ENCODE measurements at places on chromosomes 11 and 22.

GRCh38 chr11:73034777-73035176 is 107.3 kb downstream of the FCHSD2 start:
- DNase-seq: no peak

DNA sequence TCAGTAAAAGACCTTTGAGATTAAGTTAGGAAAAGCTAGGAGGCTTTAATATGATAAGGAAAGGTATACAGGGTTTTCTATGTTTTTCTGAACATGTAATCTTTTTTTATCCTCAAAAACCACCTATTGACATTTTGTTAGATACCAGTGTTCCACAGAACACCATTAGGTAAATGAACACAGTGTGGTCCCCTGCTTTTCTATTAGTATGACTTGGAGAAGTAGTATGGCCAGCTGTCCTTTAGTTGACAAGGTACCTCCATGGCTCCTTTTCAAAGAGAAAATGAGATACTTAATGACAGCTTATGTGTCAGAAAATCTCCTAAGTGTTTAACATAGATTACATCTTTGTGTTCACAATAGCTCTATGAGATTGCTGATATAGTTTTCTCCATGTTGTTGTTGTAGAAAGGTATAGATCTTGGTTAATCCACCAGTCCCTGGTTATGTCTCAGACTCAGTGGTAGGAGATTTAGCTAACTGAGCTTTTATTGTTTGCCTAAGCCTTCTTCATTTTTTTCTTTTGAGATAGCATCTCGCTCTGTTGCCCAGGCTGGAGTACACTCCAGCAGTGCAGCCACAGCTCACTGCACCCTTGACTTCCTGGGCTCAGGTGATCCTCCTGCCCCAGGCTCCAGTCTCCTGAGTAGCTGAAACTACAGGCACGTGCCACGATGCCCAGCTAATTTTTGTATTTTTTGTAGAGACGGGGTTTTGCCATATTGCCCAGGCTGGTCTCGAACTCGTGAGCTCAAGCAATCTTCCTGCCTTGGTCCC is 46.0 kb downstream of the STIM1 start:
- DNase-seq: no peak

GRCh38 chr11:111403051-111403726 is 24.1 kb upstream of the POU2AF1 start:
- no peak for DNase-seq

- DNase-seq: no peak
These were observed 3.3 kb upstream of the BACE1 start for GRCh38 chr11:117319214-117319840.

GRCh38 chr22:19271273-19271855 is 20.2 kb downstream of the CLTCL1 start:
- no peak for DNase-seq

- no peak for DNase-seq
These were observed 15.6 kb downstream of the DDX17 start for GRCh38 chr22:38490475-38490874.

DNA sequence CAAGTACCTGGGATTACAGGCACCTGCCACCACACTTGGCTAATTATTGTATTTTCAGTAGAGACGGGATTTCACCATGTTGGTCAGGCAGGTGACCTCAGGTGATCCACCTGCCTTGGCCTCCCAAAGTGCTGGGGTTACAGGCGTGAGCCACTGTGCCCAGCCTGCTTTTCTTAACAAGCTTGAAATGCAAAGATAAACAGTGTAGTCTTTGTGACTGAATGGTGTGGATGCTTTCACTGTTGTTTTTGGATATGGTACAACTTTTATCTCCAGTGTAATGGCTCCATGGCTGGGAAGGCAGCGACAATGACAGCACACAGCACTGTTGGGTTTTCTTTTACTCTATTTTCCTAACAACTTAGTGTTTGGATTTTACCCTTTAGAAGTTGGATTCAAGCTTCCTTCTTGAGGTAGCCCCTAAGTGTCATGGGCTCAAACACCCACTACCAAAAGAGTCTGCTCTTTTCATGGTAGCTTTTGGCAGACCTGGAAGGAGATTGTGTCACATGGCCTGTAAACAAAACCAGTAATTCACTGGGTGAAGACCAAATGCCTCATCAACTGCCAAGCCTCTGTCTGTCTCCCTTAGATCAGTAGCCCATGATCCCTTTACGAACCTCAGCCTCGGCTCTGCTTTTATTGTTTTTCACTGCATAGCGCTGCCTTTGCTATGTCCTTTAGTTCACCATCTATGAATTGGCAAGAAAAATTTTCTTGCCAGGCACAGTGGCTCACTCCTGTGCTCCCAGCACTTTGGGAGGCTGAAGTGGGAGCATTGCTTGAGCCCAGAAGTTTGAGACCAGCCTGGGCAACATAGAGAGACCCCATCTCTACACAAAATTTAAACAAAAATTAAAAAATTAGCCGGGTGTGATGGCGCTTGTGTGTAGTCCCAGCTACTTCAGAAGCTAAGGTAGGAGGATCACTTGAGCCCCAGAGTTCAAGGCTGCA is 6.4 kb downstream of the VPS51 start:
- peak; percentile 50 for DNase-seq

- no peak for DNase-seq
These were observed 32.9 kb downstream of the BMAL1 start for GRCh38 chr11:13310443-13310842.

DNA sequence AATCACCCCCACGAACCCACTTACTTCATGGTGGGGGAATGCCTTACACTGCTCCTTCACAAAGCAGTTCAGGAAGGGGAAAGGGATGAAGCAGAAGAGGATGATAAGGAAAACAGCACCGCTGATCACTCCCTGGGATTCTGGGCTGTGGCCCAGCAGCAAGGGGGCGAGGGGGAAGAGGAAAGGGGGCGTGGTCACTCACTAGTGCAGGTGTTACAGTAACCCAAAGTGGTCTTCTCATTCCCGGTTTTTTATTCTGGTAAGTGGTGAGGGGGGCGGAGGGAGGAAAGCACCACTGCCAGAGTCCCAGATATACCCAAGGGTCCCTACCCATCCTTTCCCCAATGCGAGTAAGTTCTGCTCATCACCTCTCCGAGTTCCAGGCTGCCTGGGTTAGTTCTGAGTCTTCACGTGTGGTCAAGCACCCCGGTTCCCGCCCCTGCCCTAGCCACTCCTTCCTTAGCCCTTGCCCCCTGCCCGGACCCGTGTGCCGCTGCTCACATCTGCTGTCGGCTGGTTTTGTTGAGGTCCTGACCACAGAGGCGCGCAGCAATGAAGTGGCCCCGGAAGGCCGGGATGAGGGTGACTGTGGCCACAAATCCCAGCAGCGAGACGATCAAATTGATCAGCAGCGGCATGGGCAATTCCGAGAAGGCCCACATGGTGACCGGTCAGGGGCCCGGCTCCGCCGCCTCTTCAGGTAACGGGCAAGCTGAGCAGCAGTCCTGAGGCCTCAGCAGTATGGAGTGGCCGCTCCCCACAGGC is 477 bp downstream of the DPAGT1 start:
- no peak for DNase-seq

GRCh38 chr11:111765984-111766833 is at the start of gene PPP2R1B:
TSS of gene PPP2R1B (minus strand) at chr11:111766389. CDS start at chr11:111766361, 28 bp downstream.
- peak; percentile 89 for DNase-seq

DNA sequence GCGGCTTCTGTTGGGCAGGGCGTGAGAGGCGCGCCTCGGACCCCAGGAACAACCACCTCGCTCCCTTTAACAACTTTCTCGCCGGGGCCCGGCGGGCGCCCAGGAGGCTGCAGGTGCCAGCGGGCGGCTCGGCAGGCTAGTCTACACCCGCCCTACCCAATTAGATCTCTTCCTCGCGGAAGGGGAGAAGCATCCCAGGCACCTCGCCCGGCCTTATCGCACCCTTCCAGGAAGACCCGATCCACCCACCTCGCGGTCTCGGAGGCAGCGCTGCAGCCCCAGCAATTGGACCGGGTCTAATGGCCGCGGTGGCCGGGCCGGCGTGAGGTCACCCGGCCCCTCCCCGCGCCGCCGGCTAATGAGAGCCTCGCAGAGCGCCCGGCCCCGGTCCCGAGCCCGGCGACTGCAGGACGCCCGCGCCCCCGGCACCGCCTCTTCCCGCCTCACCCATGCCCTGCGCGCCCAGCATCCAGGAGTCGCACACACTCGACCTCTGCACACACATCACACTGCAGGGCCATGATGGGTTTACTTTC is at the start of gene PLAAT3:
Gene PLAAT3 (minus strand): TSS at position 298 of the 536 bp plus-strand sequence. CDS start 419 bp downstream, outside the sequence.
- peak; percentile 31 for DNase-seq

- no peak for DNase-seq
These were observed 86.6 kb upstream of the ARHGAP32 start for GRCh38 chr11:129278586-129279319.

GRCh38 chr11:57345555-57346211 is 7.5 kb downstream of the P2RX3 start:
- peak; percentile 35 for DNase-seq

GRCh38 chr22:20422271-20423007 is 15.2 kb downstream of the SCARF2 start:
- no peak for DNase-seq

GRCh38 chr11:46631676-46632075 is 14.3 kb downstream of the ATG13 start:
- DNase-seq: no peak

GRCh38 chr22:41567512-41567768 is 6.6 kb downstream of the CSDC2 start:
- DNase-seq: no peak

DNA sequence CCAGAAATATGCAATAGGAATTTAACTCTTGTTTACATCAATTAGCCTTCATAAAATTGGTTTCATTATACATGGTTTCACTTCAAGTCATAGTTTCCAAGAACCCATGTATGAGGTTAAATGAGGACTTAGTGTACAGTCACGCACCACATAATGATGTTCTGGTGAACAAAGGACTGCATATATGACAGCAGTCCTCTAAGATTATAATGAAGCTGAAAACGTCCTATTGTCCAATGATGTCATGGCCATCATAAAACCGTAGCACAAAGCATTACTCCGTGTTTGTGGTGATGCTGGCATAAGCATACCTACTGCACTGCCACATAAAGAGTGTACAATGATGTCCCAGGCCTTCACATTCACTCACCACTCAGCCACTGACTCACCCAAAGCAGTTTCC is 31.1 kb downstream of the SMCO4 start:
- no peak for DNase-seq

DNA sequence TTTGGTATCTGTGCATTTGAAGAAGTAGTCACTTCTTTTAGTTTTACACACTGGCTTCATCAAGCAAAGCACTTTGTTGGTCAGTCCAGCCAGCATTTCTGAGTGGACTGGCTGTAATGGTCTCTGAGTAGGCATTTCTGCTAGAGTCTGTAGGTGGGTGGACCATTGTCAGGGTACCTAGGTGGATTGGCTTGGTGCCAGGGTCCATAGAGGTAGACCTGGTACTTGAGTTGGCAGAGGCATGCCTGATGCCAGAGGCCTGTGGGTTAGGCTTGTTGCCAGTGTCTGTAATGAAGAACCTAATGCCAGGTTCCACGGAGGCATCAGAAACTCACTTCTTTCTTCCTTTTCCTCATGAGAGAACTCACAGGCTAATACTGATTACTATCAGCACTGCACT is 157.9 kb upstream of the C11orf87 start:
- DNase-seq: no peak

DNA sequence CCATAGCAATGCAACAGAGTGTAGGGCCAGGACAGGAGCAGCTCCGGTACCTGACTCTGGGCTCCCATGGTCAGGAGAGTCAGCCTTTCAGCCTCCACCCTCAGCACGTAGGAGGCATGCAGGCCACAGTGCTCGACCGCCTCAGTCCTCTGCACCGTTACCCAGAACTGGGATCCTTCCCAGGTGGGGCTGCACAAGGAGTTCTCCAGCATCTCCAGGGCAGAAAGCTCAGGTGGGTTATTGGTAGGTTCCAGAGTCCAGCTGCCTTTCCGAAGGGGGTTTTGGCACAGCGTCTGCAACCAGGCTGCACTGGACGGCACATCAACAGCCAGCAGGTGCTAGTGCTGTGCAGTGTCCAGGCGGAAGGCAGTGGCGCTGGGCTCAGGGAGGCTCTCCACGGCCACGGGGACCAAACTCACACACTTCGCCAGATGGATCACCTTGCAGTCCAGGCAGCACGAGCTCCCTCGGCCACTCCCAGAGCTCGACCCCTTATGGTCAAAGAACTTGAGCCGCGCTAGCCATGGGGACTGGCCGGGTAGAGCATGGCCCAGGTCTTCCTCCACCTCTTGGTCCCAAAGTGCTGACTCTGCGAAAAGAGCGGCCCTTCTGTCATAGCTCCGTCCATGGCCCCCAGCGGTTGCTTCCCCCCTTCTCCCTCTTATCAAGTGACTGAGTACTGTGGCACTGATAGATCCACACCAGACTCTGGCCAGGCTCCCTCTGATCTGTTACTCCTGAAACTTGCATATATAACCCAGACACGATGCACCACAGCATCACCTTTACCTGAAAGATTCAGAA is 6.9 kb upstream of the PHOX2A start:
- no peak for DNase-seq

- no peak for DNase-seq
These were observed 493.5 kb downstream of the DLG2 start for GRCh38 chr11:85133636-85134035.

DNA sequence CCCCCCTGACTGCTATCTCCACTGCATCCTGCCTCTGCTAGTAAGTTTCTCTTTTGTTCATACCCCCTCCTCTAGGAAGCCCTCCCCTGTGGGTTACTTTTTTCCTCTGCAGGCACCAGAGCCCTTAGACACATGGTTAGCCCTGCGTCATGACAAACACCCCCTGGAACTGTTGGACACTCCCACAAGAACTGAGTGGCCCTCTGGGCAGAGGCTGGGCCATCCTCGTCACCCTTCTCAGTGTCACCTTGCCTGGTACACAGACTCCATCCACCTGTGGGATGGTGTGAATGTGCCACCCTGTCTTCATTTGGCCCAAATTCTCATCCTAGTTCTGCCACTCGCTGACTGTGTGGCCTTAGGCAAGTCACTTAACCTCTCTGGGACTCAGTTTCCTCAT is 4.1 kb upstream of the RAB3IL1 start:
- no peak for DNase-seq

GRCh38 chr11:33560729-33561128 is 139.9 kb downstream of the C11orf91 start:
- no peak for DNase-seq

GRCh38 chr22:50204571-50204970 is 3.8 kb downstream of the SELENOO start:
- DNase-seq: no peak

DNA sequence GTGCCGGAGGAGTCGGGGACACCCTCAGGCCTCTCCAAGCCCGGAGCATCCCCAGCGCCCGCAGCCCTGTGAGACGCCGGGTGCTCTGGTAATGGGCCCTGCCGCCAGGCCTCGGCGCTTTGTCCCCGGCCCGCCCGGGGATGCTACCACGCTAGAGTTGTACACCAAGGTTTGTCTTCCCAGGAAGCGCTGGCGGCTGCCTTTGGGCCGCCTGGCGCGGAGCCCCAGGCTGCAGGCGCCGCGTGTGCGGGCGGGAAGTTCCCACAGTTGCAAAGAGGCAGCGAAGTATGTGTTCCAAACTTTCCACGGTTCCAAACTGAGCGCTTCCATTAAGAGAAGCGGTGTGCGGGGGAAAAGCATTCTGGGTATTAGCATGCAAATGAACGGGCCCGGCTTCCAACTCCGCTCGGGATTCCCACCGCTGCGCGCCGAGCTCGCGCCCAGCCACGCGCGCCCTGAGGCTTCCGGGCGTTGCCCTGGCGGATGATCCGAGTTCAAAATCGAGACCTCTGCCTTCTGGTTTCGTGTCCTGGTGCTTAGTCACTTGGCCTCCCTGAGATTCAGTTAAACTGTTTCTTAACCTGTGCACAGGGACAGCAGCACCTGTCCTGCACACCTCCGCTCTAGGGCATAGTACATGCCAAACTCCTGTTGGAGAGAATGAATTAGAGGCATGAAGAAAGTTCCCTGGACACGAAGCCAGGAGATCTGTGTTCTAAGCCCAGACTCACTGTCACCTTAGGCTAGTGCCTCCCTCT is 1.3 kb upstream of the PATZ1 start:
- DNase-seq: no peak
